Mucosa of descending colon (tissue), 3 donors: ENCODE measurements at places on chromosomes 3 and 15.

- no peak for DNase-seq
Measured at GRCh38 chr3:427128-427527, 230.6 kb downstream of the CHL1 start.

DNA sequence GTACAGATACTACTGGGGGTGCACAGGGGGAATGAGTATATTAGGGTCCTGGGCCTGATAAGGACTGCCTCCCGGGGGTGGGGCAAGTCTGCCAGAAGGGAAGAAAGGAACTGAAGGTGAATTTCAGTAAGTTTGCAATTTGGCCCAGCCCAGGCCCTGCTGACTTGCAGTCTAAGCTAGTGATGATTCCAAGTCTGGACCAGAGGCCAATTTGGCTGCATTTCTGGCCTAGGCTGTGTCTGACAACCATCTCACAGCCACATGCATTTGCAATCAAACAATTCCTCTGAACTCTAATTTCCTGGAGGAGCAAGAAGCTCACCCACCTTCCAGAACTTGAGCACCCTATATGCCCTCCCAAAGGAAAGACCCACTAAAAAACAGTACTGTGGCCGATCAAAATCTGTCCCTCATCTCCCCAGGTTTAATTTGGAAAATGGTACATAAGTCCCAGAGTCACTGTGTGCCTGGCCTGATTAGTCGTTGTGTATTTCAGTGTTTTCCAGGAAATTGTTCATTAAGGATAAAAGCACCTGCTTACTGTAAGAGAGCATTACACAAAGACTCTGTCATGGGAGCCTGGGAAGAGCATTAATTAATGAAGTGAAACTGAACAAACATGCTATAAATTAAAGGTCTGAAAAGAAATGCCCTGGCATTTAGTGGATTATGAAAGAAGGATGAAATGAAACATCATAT is 114.5 kb downstream of the MEGF11 start:
- no peak for DNase-seq

DNA sequence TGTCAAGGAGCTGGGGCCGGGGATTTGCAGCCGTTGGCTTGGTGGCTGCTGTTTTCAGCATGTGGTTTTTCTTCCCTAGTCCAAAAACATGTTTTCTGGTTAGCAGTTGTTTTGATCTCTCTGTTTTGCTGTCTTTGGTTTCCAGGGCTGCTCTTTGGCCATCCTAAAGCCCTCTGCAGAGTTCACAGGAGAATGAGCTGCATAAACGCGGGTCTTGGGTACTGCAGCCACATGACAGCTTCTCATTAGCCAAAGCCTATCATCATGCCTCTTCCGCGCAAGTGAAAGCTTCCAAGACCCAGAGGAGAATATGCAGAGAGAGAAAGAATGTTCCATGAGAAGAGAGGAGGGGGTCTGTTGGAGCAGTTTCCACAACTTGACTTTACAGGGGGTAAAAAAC is 138.5 kb downstream of the NTRK3 start:
- DNase-seq = no peak

DNA sequence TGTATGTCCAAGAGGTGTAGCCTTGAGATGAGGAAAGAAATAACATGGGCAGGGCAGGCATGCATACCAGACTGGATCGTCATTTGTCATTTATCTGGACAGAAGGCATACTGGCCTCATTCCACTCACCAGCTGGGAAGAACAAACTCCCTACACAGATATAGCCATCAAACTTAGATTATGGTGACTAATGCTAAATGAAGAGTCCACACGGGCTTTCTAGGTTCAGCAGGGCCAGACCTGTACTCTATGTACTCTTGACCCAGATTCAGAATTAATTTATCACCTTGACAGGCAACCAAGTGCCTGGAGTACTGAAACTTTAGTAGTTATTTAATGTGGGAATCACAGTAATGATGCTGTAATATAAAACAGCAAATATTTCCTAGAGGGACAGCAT is 164.3 kb upstream of the IL12A start:
- no peak for DNase-seq

GRCh38 chr3:127375151-127375930 is 87.5 kb upstream of the PRR20G start:
- no peak for DNase-seq

DNA sequence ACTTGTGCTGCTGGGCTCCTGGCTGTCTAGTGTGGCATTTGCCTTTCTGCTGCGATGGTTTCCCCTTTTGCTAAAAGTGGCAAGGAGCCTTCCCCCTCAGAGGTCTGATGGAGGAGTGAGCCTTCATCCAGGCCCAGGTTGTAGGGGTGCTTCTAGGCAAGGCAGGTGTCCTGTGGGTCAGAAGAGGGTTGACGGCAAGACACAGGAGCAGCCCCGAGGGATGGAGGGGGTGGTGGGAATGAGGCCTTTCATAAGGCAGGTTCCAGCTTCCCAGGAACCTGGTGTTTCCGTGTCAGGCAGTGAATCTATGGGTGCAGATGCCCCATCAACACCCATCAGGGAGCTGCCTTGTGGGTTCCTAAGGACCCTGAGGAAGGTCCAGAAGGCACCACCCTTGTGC is 63.0 kb upstream of the TAMM41 start:
- DNase-seq = no peak

DNA sequence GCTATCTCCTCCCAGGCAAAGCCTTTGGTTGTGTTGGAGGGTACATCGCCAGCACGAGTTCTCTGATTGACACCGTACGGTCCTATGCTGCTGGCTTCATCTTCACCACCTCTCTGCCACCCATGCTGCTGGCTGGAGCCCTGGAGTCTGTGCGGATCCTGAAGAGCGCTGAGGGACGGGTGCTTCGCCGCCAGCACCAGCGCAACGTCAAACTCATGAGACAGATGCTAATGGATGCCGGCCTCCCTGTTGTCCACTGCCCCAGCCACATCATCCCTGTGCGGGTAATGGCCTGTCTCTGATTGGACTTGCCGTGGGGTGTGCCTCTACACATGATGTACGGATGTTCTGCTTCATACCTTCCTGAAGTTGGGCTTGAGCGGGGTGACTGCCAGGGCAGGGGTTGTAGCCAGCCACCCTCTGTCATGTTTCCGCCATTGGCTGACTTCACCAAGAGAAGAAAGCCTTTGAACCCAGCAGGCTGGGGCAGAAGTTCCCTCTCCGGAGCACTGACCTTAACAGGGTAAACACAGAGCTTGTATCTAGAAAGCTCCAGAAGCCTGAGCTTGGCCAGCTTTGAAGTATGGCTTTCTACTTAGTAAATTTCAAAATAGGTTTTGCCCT is 13.4 kb downstream of the ALAS1 start:
- no peak for DNase-seq

DNA sequence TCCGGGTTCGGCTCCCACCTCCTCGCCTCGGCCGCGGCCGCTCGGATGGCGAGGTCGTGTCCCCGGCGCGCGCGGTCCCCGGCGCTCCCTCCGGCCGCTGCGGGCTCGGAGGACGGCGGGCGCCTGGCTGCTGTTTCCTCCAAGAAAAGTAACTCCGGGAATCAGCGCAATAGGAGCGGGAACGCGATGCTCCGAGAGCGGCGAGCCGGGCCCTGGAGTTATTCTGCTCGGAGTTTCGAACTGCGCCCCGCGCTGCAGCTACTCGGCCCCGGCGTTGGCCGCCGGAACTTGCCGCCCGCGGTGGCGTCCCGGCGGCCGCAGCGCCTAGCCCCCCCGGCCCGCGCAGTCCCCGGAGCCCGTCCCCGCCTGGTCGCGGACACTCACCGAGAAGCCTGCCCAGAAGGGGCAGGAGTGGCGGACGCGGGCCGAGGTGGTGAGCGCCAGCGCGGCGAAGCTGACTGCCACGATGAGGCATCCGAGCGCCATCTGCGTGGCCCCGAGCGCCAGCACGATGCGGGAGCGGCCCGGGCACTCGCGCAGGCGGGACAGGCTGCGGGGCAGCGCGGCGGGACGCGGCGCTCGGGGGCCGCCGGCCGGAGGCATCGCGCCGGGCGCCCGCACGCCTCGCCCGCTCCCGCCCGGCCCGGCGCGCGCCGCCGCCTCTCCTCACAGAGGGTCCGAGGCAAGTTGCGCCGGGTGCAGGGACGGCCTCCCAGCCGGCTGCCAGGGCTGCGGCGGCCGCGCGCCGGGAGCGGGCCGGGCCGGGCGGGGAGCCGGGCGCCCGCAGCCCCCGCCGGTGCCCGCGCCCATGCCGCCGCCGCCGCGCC is 251.9 kb downstream of the TJP1 start:
- peak; percentile 28 for DNase-seq

GRCh38 chr3:194592798-194593752 is 40.1 kb downstream of the TMEM44 start:
- DNase-seq = no peak

- DNase-seq = no peak
Measured at GRCh38 chr3:171821778-171822358, 11.6 kb upstream of the PLD1 start.

DNA sequence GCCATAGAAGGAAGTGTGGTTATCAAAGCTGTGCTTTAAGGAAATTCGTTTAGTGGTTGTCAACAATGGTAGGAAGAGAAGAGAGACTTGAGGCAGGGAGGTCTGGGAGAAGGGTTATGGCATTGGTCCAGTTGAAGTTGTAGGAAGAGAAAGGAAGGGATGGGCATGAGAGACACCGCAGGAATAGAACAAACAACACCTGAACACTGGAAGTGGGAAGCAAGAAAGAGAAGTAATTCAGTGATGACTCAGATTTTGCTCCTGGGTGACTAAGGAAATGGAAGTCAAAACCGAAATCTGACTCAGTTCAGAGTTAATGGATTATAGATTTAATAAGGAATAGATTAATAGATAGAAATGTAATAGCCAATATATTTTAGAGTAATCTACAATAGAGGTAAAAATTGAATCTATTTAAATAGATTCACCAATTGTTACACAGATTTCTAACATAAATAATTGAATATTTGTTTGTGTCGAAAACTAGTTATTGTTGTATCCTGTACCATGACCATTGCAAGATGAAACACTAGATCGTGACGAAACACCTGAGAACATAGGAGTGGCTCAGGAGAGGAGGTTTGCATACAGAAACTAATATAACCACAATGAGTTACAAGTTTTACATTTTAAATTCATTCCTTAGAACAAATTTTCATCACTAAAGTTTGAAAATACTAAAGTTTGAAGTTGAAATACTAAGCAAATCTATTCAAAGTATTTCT is 36.0 kb downstream of the THBS1 start:
- DNase-seq = no peak

- DNase-seq = no peak
Measured at GRCh38 chr15:60237446-60237845, 160.3 kb downstream of the ANXA2 start.

GRCh38 chr3:153277029-153277428 is 115.0 kb downstream of the RAP2B start:
- DNase-seq = no peak

DNA sequence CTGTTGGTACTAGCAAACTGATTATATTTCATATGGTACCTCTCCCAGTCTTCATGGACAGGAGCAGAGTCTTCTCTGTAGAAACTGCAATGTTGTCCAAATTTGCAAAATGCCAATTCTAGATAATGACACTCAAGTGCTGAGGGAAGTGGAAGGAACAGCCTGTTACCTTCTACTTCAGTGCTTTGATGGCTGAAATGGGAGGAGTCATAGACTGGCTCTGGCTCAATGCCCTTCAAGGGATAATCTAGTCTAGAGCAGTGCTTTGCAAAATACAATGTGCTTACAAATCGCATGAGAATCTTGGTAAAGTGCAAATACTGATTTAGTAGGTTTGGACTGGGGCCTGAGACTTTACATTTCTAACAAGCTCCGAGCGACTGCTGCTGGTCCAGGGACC is 51.7 kb upstream of the ACP3 start:
- DNase-seq = no peak

- no peak for DNase-seq
Measured at GRCh38 chr3:182921665-182922355, 58.5 kb downstream of the DCUN1D1 start.

DNA sequence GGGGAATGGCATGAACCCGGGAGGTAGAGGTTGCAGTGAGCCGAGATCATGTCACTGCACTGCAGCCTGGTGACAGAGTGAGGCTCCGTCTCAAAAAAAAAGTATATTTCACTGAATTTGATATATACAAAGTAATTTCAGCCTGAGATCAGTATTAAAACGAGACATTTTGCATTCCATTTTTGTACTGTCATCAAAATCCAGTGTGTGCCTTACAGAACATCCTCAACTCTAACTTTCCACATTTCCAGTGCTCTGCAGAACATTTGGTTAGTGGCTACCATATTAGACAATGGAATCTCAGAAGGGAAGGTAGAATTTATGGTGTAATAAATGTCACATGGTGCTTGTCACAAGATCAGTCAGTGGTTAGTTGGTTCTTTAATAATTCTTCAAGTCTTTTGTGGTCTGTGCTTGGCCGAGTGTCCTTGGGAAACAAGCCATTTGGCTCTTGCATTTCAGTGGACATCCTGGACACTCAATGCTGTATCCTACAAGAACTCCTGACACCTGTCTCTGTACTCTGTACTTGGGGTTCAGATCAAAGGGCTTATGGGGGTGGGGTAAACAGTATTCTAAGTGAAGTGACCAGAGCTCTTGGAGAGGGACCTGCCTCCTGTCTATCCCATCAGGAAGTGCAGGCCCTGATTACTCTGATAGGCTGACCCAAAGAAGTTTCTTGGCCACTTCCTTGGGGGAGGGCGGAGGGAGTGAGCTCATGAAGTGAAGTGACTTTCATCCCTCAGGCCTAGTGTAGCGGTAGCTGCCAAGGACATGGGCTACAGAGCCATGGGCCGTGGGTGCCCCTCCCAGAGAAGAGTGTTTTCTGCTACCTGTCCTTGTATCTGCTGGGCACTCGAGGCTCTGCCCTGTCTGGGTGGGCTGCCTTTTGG is 3.7 kb downstream of the ACVR2B start:
- DNase-seq = no peak

DNA sequence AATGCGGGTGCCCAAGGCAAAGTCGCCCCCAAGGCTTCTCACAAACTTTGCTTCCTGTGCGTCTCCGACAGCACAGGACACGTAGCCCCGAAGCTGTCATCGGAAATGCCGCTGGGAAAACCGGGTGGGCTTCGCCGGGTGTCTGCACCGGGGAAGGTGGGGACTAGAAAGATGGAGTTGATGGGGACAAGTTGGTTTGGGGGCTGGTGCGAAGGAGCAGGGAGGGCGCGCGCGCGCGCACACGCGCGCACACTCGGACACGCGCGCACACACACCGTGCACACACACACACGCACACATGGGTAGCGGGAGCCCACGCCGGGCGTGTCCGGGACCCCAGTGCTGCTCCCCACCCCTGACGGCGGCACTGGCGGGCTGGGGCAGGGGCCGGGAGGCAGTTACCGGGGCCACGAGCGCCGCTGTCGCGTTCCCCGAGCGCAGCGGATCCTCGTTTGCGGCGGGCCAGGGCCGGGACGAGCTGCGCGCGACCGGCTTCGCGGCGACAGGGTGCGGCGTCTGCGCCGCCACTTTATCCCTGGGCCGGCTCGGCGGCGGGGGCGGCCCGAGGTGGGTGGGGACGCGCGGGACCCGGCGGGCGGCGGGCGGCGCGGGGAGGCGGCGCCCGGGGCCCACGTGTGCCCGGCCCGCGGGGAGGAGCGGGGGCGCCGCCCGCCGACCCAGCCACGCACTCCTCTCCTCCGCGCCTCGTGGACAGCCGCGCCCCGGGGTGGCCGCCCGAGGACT is 539 bp upstream of the MGLL start:
- no peak for DNase-seq

DNA sequence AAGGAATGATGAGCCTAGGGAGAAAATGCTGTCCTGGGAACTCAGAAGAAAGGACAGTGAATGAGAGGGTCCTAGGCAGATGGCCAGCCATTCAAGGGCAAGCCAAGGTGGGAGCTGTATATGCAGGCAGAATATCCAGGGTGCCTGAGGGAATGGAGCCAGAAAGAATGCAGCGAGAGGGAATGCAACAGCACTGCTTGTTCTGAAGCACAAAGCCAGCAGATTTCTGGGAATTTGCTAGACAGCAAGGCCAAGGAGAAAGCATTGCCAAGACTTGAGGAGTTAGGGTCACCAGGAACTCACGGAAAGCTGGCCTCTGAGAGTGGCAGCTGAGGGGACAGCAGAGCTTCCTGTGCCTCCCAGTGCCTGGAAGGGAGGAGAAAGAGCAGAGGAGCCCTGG is 200.6 kb downstream of the MYRIP start:
- no peak for DNase-seq
